Uterus (tissue), 4 donors: ENCODE measurements at places on chromosomes 1 and 21. TPM values are rescaled to one million over a fixed set of nuclear protein-coding genes. Genes with fewer than 3 reads are reported as not detected.

Gene TP73
- 0.76 TPM for total RNA-seq

Gene ANGPTL1
- total RNA-seq: 77.8 TPM

Gene LRRC39
- not detected for total RNA-seq

Gene CBR3
- total RNA-seq: 6.9 TPM

Gene ZYG11A
- total RNA-seq: 0.12 TPM

Gene CYP4B1
- total RNA-seq: 6.1 TPM

Gene NRDC
- total RNA-seq: 35.1 TPM

Gene IQGAP3
- not detected for total RNA-seq

Gene FAM167B
- total RNA-seq: 13.1 TPM

Gene BSDC1
- total RNA-seq: 25.9 TPM

Gene MAP10
- 0.59 TPM for total RNA-seq

Gene LMNA
- 533 TPM for total RNA-seq

Gene RNF223
- not detected for total RNA-seq

Gene TM2D1
- 62.2 TPM for total RNA-seq

Gene ELAPOR1
- 51.2 TPM for total RNA-seq

Gene SLAMF7
- not detected for total RNA-seq

Gene REG4
- not detected for total RNA-seq

Gene HSPB7
- total RNA-seq: 22.8 TPM

Gene HPCA
- 0.79 TPM for total RNA-seq

Gene IL10
- total RNA-seq: 0.55 TPM

Gene S100A16
- total RNA-seq: 72.6 TPM

Gene SLC6A9
- total RNA-seq: 9.7 TPM

Gene HTR1D
- not detected for total RNA-seq

Gene CNTN2
- total RNA-seq: not detected

Gene LCE2A
- not detected for total RNA-seq

Gene CFHR1
- total RNA-seq: not detected

Gene VASH2
- under 0.01 TPM for total RNA-seq

Gene XCL2
- not detected for total RNA-seq

Gene SLC5A3
- 10.2 TPM for total RNA-seq

Gene SLC9C2
- not detected for total RNA-seq

Gene LCE3E
- total RNA-seq: not detected

Gene FOXD3
- not detected for total RNA-seq

Gene OR6K6
- not detected for total RNA-seq

Gene SERINC2
- not detected for total RNA-seq

Gene LAMC1
- 217 TPM for total RNA-seq

Gene IFNAR2
- 36.2 TPM for total RNA-seq

Gene SYT14
- 1.0 TPM for total RNA-seq

Gene CD5L
- total RNA-seq: not detected

Gene ACTA1
- not detected for total RNA-seq

Gene SFN
- 0.55 TPM for total RNA-seq

Gene SELE
- 0.88 TPM for total RNA-seq

Gene UCK2
- 3.5 TPM for total RNA-seq

Gene LCA5L
- total RNA-seq: 0.26 TPM

Gene DMRTA2
- total RNA-seq: not detected

Gene LORICRIN
- total RNA-seq: not detected

Gene PLCH2
- not detected for total RNA-seq

Gene AKR7A3
- total RNA-seq: not detected

Gene NPHP4
- 12.2 TPM for total RNA-seq

Gene CD53
- total RNA-seq: 10.6 TPM

Gene POTED
- 0.41 TPM for total RNA-seq

Gene NECTIN4
- total RNA-seq: not detected

Gene CNIH3
- not detected for total RNA-seq

Gene KCNJ6
- total RNA-seq: not detected

Gene OR2M3
- not detected for total RNA-seq

Gene CFAP74
- not detected for total RNA-seq

Gene TMEM183A
- 109 TPM for total RNA-seq

Gene TRIM17
- 5.9 TPM for total RNA-seq

Gene ITLN2
- total RNA-seq: not detected

Gene KCNQ4
- total RNA-seq: 13.4 TPM
